ENCODE measurements at places on chromosomes 5 and 9. TPM values are rescaled to one million over a fixed set of nuclear protein-coding genes. Genes with fewer than 3 reads are reported as not detected.

DMRT1 gene
- not detected for total RNA-seq

SVEP1 gene
- 0.30 TPM for total RNA-seq

GABRA1 gene
- not detected for total RNA-seq

EDIL3 gene
- total RNA-seq = 47.0 TPM

DND1 gene
- total RNA-seq = not detected

CD72 gene
- total RNA-seq = not detected

SMU1 gene
- 40.9 TPM for total RNA-seq

UCK1 gene
- total RNA-seq = 13.3 TPM

FAXDC2 gene
- 4.1 TPM for total RNA-seq

VLDLR gene
- 9.7 TPM for total RNA-seq

SYK gene
- total RNA-seq = not detected

DMGDH gene
- 0.30 TPM for total RNA-seq

TXNDC8 gene
- not detected for total RNA-seq

SREK1 gene
- total RNA-seq = 69.1 TPM

OMD gene
- total RNA-seq = not detected

HEMGN gene
- total RNA-seq = not detected

FREM1 gene
- total RNA-seq = under 0.01 TPM

TRAF1 gene
- 3.8 TPM for total RNA-seq

SPTLC1 gene
- total RNA-seq = 98.1 TPM

OTULINL gene
- total RNA-seq = 0.15 TPM

C9orf50 gene
- not detected for total RNA-seq

MYO10 gene
- 111 TPM for total RNA-seq

TMEM8B gene
- under 0.01 TPM for total RNA-seq

SAXO1 gene
- total RNA-seq = not detected

CA9 gene
- 0.15 TPM for total RNA-seq

PCDHB2 gene
- under 0.01 TPM for total RNA-seq

ST8SIA4 gene
- 8.7 TPM for total RNA-seq

PLAA gene
- total RNA-seq = 56.2 TPM

GRXCR2 gene
- total RNA-seq = not detected

GAS1 gene
- 0.76 TPM for total RNA-seq

IL13 gene
- total RNA-seq = not detected

TSSK1B gene
- total RNA-seq = not detected
